ENCODE measurements at places on chromosomes 6 and 20. TPM values are rescaled to one million over a fixed set of nuclear protein-coding genes. Genes with fewer than 3 reads are reported as not detected.

The PRRC2A gene
- 56.5 TPM for total RNA-seq

The SLC24A3 gene
- total RNA-seq = 0.11 TPM

The UST gene
- 0.87 TPM for total RNA-seq

The ANKEF1 gene
- total RNA-seq = 5.5 TPM

The AHCY gene
- total RNA-seq = 83.2 TPM

The ARHGAP40 gene
- 15.1 TPM for total RNA-seq

The UQCC2 gene
- total RNA-seq = 7.9 TPM

The KCNK17 gene
- total RNA-seq = not detected

The ENPP1 gene
- total RNA-seq = 339 TPM

The GJA10 gene
- total RNA-seq = not detected

The OXT gene
- total RNA-seq = not detected

The CALHM4 gene
- total RNA-seq = not detected

The KCNG1 gene
- total RNA-seq = 24.3 TPM

The BMP6 gene
- 2.1 TPM for total RNA-seq

The TP53TG5 gene
- not detected for total RNA-seq

The AHI1 gene
- 13.7 TPM for total RNA-seq

The ADGRB3 gene
- 0.39 TPM for total RNA-seq

The GNRH2 gene
- 0.39 TPM for total RNA-seq

The C20orf96 gene
- 0.98 TPM for total RNA-seq

The BMP2 gene
- total RNA-seq = 0.79 TPM

The SYNGAP1 gene
- 14.9 TPM for total RNA-seq

The DYNLT2 gene
- 0.98 TPM for total RNA-seq

The PRDM1 gene
- total RNA-seq = 0.79 TPM

The BEND6 gene
- 12.6 TPM for total RNA-seq

The LST1 gene
- not detected for total RNA-seq

The TMC2 gene
- total RNA-seq = not detected

The SIGLEC1 gene
- total RNA-seq = not detected

The SMIM13 gene
- 8.9 TPM for total RNA-seq

The ACTR5 gene
- 5.1 TPM for total RNA-seq

The RBL1 gene
- 4.3 TPM for total RNA-seq

The MACROD2 gene
- 0.65 TPM for total RNA-seq

The UBE2C gene
- total RNA-seq = 3.9 TPM
